ENCODE measurements at places on chromosomes 12 and 14.

DNA sequence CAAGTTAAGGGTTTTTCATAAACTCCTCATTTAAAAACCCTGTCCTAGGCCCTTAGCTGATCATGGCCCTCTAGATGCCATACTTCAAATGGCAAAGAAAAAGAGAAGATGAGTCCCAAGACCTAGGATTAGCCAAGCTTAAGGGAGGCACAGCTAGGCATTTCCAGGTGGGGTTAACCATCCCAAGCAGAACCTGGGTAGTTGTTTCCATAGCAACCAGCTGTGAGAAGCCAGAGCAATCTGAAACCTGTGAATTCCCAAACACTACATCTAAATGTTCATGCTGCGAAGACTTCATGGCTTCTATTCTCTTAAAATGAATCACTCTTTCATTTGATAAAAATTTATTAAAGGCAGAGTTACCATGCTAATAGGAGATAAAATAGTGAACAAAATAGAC, 372.9 kb downstream of the C12orf50 start:
- DNase-seq, result no peak

DNA sequence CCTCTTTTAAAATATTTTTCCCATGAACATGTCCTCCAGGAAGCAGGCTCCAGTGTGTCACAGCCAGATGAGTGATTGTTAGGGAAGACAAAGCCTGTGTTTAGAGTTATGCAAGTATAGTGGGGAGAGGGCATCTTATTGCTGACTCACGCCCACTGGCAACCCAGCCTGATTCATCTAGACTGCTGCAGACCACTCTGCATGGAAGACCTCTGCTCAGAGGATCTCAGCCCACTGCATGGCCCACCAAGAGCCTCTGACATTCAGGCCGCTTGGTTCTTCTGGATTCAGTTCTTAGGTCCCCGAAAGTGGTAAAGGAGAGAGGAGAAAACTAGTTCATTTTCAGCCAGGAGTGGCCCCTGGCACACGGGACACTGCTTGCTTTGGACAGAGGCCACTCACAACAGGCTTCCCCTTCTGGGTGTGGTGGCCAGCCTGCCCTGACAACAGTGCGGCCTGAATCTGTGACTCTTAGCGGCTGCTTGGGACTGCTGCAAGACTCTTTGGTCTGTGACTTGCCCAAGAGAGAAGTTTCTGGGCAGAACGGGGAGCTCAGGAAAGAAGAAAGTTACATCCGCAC, 266.3 kb downstream of the ZFP36L1 start:
- DNase-seq, result no peak

GRCh38 chr12:75289753-75290152, 40.4 kb downstream of the CAPS2 start:
- DNase-seq, result no peak

DNA sequence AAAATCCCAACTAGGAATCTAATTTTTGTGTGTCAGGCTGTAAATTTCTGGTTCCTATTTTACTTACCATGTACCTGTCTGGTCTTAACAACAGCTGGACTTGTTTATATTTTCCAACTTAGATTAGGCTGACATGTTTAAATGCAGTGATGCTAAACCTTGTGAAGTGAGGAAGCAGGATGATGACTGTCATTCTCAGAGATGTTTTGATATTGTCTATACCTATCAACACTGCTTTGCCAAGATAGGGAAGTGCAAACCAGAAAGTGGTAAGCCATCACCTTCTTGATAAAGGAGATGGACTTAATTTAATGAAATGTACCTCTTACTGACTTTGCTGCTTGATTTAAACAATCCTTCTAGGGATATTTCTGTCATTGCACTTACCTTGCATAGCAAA, 2.1 kb downstream of the BICD1 start:
- DNase-seq, result no peak

DNA sequence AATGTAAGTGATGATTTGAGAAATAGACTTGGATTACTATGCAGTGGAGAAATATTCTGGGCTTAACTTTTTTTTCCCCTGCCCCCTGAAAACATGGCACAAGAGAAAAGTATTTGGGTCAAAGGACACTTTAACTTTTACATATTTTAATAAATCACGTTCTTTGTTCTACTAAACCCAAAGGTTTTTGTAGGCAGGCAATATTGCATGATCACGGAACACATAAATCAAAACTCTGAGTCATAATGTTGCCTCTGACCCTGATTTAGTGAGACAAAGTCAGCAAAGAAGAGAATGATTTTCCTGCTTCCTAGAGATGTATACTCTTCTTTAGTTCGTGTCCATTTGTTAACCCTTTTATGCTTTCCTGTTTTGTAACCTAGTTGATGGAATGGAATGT, 38.0 kb downstream of the ABCD2 start:
- no peak for DNase-seq

DNA sequence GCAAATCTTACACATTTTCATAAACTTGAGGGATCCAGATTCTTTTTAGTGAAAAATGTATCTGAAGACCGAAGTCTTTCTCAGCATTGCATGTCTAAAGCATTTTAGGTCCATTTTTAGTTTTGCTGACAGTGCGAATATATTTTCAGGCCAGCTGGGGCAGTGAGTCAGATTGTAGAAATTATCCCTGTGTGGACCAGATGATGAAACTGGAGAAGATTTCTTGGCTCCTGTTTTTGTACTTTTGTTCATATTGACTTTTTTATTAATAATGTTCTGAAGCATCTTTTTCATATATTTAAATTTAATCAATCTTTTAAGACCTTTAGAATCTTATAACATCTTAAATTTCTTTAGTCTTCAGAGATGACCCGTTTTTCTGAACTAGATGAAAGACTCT, 173.1 kb downstream of the FLRT2 start:
- no peak for DNase-seq

DNA sequence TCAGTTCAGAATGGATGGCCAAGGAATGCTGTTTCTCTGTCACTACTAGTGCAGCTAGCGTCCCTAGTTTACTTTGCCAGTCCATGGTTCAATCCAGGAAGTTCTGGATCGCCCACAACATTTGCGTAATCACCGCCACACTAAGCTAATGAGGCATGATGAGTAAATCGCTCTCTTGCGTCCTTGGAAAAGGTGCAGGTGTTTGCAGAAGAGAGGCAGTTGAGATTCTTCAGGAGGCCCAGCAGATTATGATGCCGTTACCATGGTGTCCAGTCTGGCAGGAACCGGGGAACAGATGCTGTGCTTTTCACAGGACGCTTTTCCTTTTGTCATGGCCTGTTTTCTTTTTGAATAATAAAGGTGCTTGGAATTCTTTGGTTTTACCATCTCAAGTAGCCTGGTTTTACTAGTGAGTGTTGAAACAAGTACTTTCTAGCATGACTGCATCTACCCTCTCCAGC, 9.0 kb downstream of the TPH2 start:
- no peak for DNase-seq

GRCh38 chr12:58395056-58395455, 453.7 kb downstream of the ATP23 start:
- DNase-seq, result no peak

DNA sequence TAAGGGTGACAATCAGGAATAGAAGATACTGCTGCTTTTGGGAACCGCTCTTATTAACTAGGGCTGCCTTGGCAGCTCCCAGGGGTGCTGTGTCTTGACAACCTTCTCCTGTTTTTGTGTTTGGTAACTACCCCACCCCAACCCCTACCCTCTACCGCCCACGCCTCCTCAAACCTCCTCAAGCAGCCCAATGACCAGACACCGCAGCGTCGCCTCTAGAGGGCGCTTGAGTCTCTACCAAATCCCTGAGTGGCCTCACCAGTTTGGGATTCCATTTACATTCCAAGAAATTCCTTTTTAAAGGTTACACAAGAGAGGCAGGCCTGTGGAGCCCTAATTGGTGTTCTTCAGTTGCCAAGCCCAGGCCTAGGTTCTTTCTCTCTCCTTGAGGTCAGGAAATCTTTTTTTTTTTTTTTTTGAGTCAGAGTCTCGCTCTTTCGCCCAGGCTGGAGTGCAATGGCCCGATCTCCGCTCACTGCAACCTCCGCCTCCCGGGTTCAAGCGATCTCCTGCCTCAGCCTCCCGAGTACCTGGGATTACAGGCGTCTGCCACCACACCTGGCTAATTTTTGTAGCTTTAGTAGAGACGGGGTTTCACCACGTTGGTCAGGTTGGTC, 72.4 kb upstream of the USP44 start:
- no peak for DNase-seq

GRCh38 chr14:96949594-96949993, 152.4 kb downstream of the VRK1 start:
- no peak for DNase-seq

GRCh38 chr12:2411616-2412304, 359.0 kb downstream of the CACNA1C start:
- DNase-seq, result no peak

DNA sequence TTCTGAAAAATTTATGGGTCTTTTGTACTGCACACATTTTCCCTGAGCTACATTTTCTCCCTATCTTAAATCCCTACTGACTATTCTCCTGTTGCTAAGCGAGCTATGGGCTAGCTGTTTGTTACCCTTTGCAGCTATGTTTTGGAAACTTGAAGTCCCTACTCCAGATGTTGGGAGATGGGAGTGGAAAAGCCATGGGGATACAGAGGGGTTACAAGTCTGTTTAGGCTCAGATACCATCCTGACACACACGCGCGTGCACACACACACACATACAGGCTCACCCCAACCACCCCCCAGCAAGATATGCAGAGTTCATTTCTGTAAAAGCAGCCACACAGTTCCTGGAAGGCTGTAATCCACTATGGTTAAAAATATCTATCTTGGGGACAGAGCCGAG, 15.8 kb downstream of the ATP5MC2 start:
- DNase-seq, result no peak

- DNase-seq, result no peak
These were observed 305.2 kb upstream of the SYT1 start for GRCh38 chr12:78559416-78559815.

GRCh38 chr12:29008786-29009185, 140.3 kb upstream of the FAR2 start:
- no peak for DNase-seq

- no peak for DNase-seq
These were observed 19.7 kb downstream of the SMUG1 start for GRCh38 chr12:54169036-54169435.

GRCh38 chr14:51094282-51094821, 553 bp downstream of the TRIM9 start:
- DNase-seq, result no peak

GRCh38 chr12:100656856-100657255, 83.4 kb downstream of the GAS2L3 start:
- no peak for DNase-seq

DNA sequence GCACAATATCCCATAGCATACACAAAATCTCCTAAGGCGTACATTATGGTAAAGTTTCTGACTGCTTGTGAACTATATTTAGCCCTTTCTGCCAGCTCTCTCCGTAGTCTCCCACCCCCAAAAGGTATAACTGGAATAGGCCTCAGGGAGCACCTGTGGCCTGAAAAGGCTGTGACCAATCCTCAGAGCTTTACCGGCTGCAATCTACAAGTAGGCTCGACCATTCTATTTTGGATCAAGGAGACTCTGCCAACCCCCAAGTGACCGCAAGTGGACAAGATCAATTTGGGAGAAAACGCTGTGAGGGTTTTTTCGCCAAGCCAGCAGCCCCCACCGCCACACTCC, 1.2 kb downstream of the PPTC7 start:
- DNase-seq, result no peak

- DNase-seq, result no peak
These were observed 17.7 kb upstream of the HNF1A start for GRCh38 chr12:120960657-120961056.

- DNase-seq, result no peak
These were observed 61.3 kb downstream of the NOS1 start for GRCh38 chr12:117300174-117300573.

GRCh38 chr14:93315575-93315974, 17.3 kb downstream of the BTBD7 start:
- DNase-seq, result no peak

DNA sequence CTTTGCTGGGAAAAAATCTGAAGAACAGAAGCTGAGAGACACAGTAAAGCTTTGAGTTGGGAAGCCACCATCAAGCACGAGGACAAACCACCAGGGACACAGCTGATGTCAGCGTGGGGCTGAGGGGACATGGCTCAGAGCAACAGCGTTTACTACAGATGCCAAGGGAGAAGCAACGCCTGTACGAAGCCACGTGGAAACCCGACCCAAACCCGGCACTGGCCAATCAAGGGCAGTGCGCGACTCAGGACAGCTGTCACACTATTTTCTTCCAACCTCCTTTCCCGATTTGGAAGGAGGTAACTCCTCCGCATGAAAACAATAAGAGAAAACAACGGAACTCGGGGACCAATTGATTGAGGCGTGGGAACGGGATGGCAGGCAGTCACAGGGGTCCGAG, 20.2 kb upstream of the CHGA start:
- no peak for DNase-seq

- no peak for DNase-seq
These were observed 5.6 kb downstream of the DDX47 start for GRCh38 chr12:12818701-12819100.

- DNase-seq, result no peak
These were observed 281.1 kb upstream of the RTL1 start for GRCh38 chr14:101184572-101184971.

Measured in stimulated activated CD8-positive, alpha-beta memory T cell treated with anti-CD3 and anti-CD28 coated beads, Interleukin-4, amount 100 ng/mL, for 1 hour (primary cell).